Umbilical cord (tissue), 2 donors: ENCODE measurements at places on chromosomes 7 and 10.

DNA sequence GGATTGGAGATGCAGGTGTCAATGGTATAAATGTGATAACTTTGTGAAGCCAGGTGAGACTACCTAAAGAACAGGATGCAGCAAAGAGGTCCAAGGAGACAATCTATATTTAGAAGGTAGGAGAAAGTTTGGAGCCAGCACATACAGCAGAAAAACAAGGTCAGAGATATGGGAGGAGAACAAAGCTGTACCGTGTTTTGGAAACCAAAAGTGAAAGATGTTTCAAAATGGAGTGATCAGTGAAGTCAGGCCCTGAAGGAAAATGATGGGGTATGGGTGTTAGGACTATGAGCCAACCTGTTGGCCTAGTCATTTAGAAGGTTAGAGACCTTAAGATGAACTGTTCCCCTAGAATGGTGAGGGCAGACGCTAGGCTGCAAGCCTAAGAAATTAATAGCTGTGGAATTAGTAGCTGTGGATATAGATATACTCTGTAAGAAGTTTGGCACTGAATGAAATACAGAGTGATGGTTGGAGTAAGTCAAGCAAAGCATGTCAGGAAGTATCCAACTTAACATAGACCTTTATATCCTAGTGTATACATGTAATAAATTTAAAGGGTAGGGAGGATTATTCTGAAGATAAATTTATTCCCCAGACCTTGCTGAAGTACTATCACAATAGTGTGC, 149.8 kb upstream of the WNT16 start:
- no peak for DNase-seq

DNA sequence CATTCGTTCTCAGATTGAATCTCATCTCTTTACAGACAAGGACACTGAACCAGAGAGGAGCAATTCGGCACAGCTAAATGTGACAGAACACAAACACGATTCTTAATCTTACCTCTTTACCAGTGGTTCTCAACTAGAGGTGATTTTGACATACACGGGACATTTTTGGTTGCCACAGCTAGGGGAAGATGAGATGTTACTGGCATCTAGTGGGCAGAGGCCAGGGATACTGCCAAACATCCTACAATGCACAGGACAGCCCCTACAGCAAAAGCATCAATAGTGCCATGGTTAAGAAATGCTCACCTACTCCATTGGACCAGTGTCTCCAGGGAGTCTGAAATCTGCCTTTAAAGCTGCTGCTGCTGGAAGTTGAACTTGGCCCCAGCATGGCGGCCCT, 27.3 kb downstream of the PDE1C start:
- no peak for DNase-seq

DNA sequence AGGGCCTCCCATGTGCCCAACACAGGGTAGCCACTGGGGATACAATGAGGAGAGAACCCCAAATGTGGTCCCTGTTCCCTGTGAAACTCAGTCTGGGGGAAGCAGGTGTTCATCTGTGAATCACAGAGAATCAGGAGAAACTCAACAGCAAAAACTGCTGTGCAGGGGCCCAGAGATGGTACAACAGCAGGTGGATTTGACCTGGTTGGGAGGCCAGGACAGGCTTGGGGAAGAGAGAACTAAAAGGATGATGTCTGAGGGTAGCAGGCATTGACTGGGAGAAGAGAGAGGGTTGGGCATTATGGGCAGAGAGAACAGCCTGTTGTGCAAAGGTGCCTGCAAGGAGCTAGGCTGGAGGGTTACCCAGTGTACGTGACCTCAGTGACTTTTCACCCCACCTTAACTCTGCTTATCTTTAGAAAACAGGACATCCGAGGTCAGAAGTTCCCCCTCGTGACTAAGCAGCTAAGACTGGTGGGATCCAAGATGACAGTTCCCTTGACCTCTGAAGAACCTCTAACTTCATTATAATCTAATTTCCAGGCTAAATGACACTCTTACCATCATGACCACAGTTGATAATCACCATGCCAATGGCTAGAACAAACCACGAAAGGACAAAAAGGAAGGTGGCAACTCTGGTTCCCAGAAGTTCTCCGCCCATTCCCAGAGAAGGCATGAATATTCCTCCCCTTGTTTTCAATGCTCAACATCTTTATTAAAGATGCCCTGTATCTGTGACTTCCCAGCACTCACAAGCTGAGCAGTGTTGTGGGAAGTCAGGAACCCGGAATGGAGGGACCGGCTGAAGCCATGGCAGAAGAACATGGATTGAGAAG, 5.1 kb upstream of the ADAMTS14 start:
- DNase-seq: no peak

DNA sequence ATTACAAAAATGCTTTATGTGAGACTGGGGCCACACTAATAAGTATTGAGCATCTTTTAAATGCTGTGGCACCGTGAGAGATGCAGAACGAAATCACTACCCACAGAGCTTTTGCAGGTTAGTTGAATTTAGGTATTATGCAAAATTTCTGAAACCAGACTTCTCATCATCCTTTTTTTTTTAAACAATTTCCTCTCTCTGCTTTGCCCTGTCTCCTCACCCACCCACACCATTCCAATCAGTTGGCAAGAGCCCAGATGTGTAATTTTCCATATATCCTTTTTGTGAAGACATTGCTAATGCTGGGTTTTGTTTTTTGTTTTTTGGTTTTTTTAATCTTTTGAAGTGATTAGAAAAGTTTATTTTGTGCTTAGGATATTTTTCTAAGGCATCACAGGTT, 1.1 kb downstream of the YAE1 start:
- DNase-seq: no peak

DNA sequence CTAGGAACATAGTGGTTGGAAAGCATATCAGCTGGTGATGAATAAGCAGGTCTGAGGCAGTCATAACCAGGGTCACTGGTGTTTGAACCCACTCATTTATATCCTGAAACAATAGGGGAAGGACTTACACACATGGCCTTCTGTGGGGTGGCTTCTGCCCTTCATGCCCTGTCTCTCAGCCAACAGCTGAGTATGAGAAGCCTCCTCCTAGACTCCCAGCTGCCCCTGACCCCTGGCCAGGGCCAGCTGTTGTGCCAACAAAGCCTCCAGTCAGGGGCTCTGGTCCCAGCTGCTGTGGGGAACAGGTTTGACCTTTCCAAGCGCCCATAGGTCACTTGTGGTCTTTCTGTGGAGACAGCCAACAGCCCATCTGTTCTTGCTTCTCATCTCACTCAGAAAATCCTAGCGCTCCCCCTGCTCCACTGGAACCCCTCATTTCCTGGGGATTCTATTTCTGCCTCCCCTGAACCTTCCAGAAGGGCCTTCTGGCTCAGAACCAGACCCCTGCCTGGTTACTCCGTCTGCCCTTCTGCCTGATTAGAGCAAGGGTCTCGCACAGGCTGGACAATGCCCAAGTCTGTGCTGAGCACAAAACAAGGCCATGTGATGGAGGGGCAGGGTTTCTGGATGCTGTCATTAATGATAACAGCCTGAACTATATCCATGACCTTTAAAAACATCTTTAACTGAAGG, 9.7 kb upstream of the PURB start:
- DNase-seq: no peak

- DNase-seq: peak; percentile 82
These were observed 23.9 kb upstream of the MPP7 start for GRCh38 chr10:28326516-28327490.

DNA sequence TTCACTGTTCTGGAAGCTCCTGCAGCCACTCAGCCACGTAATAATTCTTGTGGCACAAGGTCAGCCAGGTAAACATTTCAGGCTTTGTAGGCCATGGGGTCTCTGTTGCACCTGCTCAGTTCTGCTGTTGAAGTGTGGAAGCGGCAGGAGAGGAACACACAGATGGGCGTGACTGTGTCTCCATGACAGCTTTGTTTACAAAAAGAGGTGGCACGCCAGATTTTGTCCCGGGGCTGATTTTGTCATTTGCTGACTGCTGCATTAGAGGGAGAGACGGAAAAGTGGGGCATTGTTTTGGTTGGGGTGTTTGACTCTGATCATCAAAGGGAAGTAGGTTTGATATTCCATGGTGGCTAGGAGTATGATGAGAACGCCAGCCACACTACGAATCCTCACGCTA, 103.1 kb downstream of the PRKAG2 start:
- DNase-seq: no peak

GRCh38 chr7:70346844-70347462, 748.7 kb downstream of the AUTS2 start:
- DNase-seq: no peak
